Bronchial epithelial cell (primary cell): ENCODE measurements at places on chromosomes 4 and X.
A peak's percentile ranks its signal among the peaks of the same experiment; 100 is the strongest.

DNA sequence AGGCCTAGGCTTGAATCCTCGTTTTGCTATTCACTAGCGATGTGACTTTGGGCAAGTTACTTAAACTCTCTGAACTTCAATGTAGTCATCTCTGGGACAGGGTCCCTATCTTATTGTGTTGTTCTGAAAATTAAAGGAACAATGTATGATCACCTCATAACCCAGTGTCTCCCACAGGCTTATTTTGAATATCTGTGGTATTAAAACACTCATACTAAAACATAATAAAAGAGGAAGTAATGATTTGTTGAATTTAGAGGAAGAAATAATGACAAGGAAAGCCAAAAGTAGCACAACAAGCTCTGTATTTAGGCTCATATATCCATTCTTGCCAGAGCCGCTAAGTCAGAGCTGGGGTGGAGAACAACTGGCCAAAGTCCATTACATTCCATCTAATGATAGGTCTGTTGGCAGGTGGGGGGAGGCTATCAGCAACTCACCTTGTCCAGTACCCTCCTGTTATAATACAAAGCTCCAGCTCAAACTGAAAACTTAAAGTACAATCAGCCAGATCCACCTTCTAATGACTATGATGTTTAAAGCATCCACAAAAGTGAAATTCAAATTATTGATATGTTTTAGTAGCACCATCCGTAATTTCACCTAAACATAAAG lies 64.5 kb upstream of the LSM6 start:
- no peak for DNase-seq

DNA sequence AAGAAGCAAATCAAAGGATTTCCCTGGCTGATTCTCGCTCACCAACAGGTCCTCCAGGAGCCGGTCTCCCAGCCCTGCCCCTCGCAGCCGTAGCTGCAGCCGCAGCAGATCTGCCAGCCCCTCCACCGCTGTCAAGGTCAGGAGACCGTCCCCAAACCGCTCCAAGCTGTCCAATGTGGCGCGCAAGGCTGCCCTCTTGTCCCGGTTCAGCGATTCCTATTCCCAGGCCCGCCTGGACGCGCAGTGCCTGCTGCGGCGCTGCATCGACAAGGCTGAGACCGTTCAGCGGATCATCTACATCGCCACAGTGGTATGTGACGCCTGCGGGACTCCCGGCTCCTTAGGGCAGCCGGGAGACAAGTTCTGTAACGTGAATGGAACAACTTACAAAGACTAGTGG lies 25.6 kb downstream of the SPATA18 start:
- no peak for DNase-seq

GRCh38 chrX:149493567-149494562 lies 11.2 kb downstream of the IDS start:
- DNase-seq: no peak

DNA sequence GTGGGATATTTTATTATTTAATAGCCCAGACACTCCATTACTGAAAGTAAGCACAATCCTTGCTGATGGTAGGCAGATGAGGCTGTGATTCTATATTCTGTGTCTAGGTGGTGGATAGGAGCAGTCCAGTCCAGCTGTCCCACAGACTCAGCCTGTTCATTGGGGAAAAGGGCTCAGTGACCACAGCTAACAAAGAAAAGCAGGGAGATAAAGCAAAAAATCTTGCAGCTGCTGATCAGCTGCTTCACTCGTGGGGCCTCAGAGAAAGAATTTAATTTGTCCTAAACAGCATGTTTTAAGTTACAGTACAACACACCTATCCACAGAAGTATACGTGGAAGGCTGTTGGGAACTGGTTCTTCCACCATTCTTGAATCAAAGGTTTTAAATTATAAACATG lies 40.7 kb upstream of the ANK2 start:
- no peak for DNase-seq

DNA sequence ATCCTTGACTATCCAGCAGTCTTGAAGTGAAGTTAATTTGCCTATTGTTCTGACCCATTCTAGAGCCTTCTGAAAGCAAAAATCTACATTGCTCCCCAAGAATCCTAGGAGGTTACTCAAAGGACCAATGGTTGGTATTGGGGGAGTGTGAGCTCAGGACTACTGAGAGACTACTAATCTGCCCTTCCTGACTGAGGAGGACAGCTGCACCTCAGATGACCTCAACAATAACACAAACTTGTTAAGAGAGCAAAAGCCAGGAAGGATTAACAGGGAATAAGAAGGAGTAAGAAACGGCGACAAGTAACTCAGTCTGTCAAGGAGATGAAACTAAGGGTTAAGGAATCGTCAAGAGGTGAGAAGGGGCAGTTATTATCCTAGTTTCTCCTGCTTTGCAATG lies 43.4 kb downstream of the IDS start:
- DNase-seq: no peak

- DNase-seq: no peak
Observed at GRCh38 chrX:153772316-153773217, 8.3 kb upstream of the SRPK3 start.

GRCh38 chr4:160983035-160983434 lies 1180.8 kb downstream of the FSTL5 start:
- no peak for DNase-seq

DNA sequence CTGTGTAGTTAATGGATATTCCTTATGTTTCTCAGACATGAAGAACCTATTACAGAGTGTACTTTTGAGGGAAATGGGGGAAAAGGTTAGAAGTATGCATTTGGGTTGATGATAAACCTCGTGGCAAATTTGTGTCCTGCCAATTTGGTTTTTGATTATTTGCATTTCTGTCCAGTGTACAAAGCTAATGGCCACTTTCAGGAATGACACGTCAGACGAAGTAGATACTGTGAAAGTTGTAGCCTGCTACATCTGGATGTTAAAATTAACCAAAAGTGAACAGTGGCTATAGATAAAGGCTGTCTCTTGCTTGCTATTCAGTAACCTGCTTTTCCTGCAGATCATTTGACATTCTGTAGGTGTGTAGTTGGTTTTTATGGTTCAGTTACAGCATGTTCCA lies 1.0 kb downstream of the PRDX4 start:
- DNase-seq: no peak

DNA sequence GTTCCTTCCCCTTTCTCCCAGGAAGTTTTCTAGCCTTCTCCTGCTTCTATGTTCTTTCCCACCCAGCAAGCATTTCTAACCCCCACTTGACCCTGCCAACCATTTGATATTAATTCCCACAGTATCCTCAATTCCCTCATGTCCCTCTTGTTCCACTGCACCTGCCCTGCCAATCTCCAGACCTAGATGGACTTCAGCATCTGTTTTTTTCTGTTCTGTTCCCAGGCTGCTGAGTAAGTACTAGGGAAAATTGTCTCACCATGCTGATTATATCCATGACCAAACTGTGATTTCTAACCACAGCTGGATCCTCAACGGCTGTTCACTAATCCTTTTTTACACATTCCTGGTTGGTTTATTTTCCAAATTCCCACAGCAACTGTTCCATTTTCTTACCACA lies 37.7 kb downstream of the CLCN5 start:
- no peak for DNase-seq

- no peak for DNase-seq
Observed at GRCh38 chr4:89541998-89542397, 234.4 kb upstream of the GPRIN3 start.

- peak; percentile 60 for DNase-seq
Observed at GRCh38 chr4:55386073-55386472, 9.7 kb upstream of the TMEM165 start.

DNA sequence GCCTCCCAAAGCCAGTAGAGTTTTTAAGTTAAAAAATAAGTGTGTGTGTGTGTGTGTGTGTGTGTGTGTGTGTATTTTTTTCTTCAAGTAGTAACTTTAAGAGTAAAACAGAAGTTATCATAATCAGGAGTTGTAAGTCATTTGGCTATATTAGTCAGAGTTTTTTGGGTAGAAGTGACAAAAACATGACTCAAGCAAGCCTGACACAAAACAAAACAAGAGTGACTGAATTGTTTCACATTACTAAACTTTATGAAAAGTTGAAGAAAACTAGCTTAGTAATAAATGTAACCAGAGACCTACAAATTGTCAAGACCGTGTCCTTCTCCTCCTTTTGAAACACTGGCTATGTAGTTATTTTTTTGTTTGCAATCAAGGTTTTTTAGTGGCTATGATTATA lies 738.0 kb upstream of the PITX2 start:
- DNase-seq: no peak

DNA sequence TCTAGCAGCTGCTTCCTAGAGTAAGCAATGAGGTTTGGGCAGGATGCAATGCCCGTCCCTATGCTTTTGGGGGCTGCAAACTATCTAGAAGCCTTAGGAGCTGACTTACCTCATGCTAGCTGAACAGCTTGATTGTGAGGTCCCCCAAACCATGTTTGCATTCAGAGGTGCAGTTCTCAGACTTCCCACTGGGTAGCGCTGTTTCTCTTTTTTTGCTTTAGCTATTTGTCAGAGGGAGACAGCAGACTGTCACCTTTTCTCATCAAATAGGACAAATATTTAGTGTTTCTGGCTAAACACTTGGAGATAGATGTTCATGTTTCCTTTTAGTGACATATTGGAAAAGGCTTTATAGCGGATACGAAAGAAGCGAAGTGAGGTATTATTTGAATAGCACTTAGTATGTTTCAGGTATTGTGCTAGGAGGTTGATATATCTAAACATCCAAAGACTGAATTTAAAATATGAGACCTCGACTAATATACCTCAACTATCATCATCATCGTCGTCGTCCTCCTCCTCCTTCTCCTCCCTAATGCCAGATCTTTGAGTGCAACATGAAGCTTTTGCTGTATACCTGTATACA lies 18.7 kb upstream of the TMEM192 start:
- DNase-seq: peak; percentile 63

DNA sequence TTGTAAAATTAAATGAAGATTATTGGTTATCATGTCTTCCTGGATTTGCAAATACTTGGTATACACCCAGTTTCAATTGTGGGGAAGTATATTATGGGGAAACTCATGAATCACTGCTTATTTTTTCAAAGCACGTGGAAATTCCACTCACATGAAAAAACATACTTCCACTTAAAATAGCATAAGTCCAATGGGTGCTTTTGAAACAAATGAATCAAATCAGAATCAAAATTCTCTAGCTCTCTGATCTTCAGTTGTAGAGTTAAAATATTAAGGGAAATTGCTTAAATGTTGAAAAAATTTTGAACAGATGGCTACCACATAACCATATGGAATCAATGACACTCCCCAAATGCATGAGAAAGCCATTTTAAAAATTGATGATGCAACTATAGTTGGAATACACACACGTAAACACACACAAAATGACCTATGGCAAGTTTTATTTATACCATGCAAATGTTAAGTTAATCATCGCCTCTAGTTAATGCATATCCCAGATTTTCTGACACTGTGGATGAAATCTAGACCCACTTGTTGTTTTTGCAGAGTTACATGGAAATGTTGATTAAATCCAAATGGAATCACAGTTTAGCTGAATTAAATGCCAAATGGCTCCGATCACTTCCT lies 93.2 kb downstream of the ARSF start:
- no peak for DNase-seq

DNA sequence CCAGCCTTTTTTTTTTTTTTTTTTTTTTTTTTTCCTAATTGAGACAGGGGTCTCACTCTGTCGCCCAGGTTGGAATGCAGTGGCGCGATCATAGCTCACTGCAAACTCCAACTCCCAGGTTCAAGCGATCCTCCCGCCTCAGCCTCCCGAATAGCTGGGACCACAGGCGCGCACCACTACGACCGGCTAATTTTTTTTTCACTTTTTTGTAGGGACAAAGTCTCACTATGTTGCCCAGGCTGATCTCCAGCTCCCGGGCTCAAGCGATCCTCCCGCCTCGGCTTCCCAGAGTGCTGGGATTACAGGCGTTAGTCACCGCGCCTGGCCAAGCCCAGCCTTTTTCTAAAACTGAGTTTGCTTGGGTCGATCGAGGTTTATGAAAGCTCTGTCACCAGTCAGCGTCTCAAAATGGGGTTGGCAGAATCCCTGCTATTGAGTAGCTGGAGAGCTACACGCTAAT lies 1.3 kb upstream of the OTUD5 start:
- DNase-seq: peak; percentile 49

GRCh38 chr4:123922847-123923246 lies 526.3 kb downstream of the SPRY1 start:
- DNase-seq: peak; percentile 45

- peak; percentile 76 for DNase-seq
Observed at GRCh38 chr4:128220286-128221235, 67.1 kb downstream of the PGRMC2 start.

- no peak for DNase-seq
Observed at GRCh38 chr4:123546573-123547060, 150.0 kb downstream of the SPRY1 start.

GRCh38 chr4:71958978-71959377 lies 72.8 kb upstream of the NPFFR2 start:
- no peak for DNase-seq

GRCh38 chr4:24831637-24832036 lies 36.3 kb downstream of the SOD3 start:
- DNase-seq: no peak

DNA sequence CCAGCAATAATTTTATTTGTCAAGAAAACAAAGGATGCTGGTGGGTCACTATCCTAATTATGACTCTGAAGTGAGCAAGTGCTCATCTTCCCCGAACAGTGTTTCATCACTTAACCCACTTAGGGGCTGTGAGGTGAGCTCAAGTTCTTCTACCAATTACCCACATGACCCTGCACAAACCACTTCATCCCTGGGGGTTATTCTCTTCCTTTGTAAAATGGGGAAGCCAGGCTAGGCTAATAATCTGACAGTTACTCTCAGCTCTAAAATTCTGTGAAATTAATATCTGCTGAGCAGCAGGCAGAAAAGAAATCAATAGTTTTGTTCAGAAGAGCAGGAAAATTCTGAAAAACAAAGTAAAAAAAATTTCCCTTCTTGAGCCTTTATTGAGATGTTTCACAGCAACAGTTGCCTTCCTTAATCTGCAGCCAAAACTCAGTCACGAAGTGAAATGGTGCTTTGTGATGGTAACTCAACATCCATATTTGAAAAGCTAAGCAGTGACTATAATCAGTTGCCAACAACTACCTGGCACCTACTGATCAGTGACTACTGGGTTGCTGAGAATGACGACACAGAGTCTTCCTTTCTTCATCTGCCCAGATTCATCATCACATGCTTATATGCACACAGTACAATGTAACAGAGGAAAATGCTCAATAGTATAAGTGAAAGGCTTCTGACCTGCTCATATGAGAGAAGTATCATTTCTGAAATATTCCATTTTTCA lies 24.1 kb downstream of the ATP8A1 start:
- DNase-seq: no peak

GRCh38 chr4:3313556-3314228 lies 20.9 kb downstream of the RGS12 start:
- no peak for DNase-seq
